ENCODE measurements at places on chromosomes 16 and 17.

DNA sequence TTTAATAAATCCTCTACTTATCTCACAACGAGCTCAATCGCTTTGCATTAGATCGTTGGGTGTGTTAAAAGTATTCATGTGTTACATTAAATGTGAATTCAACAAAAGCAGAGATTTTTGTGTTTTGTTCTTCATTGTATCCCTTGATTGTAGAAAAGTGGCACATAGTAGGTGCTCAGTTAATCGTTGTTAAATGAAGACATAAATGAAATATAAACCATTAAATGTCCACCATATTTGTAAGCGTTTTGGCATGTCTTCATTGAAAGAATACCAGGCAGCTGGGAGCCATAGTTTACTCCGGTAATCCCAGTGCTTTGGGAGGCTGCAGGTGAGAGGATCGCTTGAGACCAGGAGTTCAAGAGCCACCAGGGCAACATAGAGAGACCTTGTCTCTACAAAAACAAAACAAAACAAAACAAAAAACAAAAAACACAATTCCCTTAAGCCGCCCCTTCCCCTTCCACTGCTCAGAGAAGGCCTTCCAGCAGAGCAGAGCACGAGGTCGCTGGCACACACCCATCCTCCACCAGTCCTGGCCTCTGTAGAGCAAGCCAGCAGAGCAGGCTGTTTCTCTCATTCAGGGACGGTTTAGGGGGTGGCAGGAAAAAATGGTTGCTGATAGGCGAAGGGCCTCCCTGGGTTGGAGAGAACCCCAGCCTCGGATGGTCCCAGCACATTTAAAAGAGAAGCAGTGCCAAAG, 673 bp upstream of the CHD9 start:
- peak; percentile 77 for DNase-seq

- DNase-seq, result no peak
Observed at GRCh38 chr16:58471209-58471975, 28.6 kb upstream of the NDRG4 start.

DNA sequence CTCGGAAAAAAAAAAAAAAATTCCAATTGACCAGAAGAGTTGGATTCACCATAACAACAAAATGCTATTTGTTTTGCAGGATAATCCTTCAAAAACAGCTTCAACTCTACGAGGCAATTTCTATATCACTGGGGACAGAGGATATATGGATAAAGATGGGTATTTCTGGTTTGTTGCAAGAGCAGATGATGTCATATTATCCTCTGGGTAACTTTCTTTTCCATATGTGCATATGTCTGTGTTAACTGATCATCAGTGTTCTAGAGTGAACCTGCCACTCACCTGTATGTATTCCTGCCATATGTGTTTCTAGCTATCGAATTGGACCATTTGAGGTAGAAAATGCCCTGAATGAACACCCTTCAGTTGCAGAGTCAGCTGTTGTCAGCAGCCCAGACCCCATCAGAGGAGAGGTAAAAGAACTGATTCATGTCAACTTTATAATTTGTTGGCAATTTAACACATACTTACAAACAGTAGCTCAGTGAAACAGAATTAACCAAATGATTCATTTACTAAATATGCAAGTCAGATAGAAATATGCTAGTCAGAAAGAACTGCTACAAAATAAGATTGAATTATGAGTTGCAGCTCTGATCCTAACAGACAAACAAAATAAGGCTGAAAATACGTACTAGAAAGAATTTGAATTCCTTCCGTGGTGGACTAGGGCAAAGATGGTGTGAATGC, 14.2 kb downstream of the ERI2 start:
- DNase-seq, result no peak

DNA sequence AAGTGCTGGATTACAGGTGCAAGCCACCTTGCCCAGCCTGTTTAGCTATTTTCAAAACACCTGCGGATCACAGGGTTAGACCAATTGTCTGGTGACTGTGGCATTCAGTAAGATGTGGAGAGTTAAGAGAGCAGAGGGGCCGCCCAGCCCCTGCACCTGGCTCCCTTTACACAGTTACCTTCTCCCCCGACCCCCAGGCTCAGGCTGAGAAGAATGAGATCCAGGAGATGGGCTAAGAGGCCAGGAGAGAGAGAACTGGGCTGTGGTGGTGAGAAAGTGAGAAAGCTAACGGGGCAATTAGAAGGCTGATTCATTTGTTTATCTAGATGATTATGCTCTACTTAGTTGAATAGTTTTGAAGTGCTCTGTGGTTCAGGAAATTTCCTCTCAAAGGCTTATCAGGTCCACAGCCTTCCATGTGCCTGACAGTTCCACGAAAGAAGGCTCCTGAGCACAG, 67.8 kb upstream of the AXIN2 start:
- no peak for DNase-seq

DNA sequence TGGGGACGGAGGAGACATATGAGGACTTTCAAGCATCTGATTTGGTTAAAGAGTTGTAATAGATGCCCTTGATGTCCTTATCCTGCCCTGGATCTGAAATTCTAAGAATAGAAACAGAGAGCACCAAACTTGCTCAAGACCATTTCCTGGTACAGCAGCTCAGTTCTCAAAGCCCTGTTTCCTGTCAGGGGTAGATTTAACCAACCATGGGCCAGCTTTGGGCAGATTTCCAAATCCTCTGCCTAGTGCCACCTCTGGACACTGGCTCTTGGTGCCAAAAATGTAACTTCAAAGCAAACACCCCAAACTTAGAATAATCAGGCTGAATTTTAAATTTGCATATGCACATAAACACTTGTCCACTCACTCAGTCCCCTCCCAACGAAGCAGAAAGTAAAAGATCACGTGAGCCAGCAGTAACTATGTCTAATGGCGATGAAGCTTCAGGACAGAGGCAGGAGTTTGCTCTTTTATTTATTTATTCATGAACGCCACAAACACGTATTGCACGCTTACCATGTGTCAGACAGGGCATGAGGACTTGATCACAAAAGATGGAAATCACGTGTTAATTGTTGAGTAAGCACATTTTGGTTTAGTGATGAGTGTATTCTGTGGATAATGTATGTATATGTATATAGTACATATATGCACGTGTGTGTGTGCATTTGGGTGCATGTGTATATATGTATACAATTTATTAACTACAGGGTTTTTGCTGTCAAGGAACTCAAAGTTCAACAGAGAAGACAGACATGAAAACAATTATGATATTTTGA, 23.1 kb upstream of the SDK2 start:
- DNase-seq, result no peak

GRCh38 chr17:42687707-42688320, 5.5 kb downstream of the CNTNAP1 start:
- no peak for DNase-seq

GRCh38 chr17:16442594-16443510, 27.5 kb downstream of the TRPV2 start:
- DNase-seq, result no peak

- DNase-seq, result peak; percentile 56
Observed at GRCh38 chr17:56596691-56597494, 3.4 kb downstream of the NOG start.

DNA sequence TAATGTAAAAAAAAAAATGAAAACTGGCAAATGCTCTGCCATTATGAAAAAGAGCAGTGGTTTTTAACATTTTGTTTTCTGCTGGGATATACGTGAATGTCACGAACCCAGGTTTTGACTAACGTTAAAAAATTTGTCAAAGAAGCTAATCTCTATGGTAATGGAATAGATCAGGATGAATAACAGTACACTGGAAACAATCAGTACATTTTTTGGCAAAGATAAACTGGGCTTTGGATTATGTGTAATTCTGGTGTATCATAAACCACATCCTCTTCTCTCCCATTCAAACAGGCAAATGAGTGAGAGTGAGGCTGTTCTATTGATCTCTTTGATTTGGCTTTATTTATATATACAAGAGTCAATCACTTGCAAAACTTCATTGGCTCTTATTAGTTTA, 207.0 kb upstream of the IRX3 start:
- DNase-seq, result no peak

GRCh38 chr17:55983096-55983495, 170.2 kb upstream of the ANKFN1 start:
- DNase-seq, result no peak

- DNase-seq, result no peak
Observed at GRCh38 chr17:58326609-58327362, 1.8 kb downstream of the TSPOAP1 start.

DNA sequence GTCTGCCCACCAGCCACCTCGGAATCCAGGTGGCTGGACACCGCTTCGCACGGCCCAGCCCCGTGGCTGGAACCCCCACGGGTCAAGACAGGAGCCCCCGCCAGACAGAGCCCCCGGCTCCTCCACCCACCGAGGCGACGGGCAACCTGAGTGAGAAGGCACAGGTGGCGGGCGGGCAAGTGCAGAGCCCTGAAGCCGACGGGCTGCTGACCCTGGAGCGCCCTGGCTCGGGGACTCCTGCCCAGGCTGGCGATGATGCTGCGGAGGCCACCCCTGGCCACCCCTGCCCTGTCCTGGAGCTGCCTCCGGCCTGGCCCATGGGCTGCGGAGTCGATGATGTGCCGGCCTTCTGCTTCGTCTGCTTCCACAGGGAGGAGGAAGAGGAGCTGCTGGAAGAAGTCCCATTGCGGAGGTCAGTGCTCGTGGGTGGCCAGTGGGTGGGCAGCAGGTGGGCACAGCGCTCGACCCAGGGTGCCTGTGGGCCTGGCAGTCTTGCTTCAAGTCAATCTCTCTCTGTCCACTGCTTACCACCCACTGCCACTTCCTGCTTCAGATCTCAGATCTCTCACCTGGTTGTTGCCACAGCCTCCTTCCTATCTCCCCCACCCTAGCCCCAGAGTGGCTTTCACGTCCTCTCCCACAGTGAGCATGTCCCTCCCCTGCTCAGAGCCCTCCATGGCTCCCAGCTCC, 33.1 kb upstream of the SBK1 start:
- DNase-seq, result no peak

DNA sequence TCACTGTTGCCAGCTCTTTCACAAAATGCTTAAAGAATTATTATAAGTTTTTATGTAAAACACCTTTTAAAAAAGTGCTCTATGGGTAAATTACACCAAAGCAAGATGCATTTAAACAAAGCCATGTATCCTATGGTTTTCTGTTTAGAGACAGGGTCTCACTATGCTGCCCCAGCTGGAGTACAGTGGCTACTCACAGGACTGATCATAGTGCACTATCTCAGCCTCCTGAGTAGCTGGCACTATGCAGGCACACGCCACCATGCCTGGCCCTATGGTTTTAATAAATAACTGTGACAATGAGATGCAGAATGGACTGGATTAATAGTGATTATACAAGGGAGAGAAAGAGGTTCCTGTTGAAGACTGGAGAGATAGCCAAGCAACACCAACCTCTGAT, 40.2 kb downstream of the SPOP start:
- no peak for DNase-seq

DNA sequence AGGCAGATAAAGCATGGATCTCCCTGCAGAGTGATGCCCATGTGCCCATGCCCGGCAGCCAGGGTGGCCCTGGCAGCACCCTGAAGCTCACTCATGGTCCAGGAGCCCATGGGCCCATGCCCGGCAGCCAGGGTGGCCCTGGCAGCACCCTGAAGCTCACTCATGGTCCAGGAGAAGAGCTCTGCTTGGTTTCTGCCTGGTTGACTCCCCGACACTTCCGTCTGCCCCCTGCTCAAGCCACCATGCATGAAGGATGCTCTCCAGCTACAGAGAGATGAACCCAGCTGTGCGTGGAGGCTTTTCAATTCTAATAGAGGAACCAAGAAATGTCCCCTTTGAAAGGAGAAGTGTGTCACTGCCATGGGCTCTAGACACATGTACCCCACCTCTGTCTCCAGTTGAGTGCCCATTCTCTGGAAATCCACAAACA, 8.7 kb downstream of the CCL17 start:
- DNase-seq, result no peak

DNA sequence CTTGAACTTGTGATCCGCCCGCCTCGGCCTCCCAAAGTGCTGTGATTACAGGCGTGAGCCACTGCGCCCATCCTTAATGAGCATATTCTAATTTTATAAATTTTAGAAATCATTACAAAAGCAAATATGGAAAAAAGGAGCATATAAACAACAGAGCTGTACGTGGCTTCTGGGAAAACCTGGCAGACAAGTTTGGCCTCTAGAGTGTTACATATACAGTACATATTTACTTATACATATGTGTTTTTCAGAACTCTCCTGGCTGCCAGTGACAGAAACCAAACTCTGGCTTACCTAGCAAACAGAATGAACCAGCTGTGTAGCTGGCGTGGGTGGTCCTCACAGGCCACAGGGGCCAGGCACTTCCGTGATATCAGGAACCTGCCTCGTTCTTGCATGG, 10.1 kb downstream of the DRC3 start:
- no peak for DNase-seq

- no peak for DNase-seq
Observed at GRCh38 chr16:17887963-17888362, 417.2 kb upstream of the XYLT1 start.

DNA sequence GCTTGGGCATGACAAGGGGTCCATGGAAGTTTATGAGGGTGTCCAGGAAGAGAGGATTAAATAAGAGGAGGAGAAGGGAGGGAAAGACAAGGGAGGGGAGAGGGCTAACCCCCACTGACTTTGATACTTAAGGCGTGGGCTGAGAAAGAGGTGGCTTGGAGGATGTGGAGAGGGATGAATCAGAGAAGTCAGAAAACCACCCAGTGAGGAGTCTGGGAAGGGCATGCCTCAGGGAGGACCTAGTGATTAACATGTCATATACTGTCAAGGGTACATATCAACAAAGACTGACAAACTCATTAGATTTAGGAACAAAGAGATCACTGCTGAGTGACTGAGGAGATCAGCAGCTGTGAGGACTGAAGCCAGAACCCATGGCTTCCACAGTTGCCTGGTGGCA, 145.4 kb downstream of the IRX5 start:
- no peak for DNase-seq

- DNase-seq, result peak; percentile 59
Observed at GRCh38 chr17:28763804-28764266, 20.0 kb downstream of the TRAF4 start.

DNA sequence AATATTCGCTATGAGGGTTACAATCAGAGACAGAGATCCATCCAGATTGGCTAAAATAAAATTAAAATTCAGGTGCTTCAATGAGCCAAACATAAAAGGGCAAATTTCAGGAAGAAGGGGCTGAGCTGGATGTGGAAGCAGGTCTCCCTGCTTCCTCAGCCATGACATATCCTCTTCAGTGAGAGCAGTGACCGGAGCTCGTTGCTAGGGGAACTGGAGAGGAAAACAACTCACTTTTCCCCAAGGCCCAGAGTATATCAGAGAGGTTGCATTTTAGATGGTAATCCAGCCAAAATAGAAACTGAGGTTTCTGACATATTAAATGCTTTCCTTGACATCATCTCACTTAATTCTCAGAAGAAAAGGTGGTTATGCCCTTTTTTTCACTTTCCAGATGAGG, 503.5 kb downstream of the HS3ST4 start:
- DNase-seq, result no peak

GRCh38 chr17:4317610-4318009, 48.9 kb downstream of the UBE2G1 start:
- DNase-seq, result no peak

GRCh38 chr16:4850211-4850610, 2.9 kb downstream of the UBN1 start:
- no peak for DNase-seq

GRCh38 chr17:55978578-55978977, 174.7 kb upstream of the ANKFN1 start:
- no peak for DNase-seq

GRCh38 chr17:68182940-68183551, 64.8 kb upstream of the AMZ2 start:
- no peak for DNase-seq

- DNase-seq, result no peak
Observed at GRCh38 chr17:20083156-20083859, 74.1 kb downstream of the SPECC1 start.

Data from left hindlimb (tissue), 1 donor.